ENCODE measurements at places on chromosomes 1 and 21. TPM values are rescaled to one million over a fixed set of nuclear protein-coding genes. Genes with fewer than 3 reads are reported as not detected.

Gene ELK4
- 42.3 TPM for total RNA-seq

Gene C1orf53
- 7.4 TPM for total RNA-seq

Gene MTARC2
- 22.1 TPM for total RNA-seq

Gene GJA4
- total RNA-seq: 34.7 TPM

Gene LCE3D
- not detected for total RNA-seq

Measured in cardiac septum (tissue), 1 donor.